ENCODE measurements at places on chromosomes 6 and 20.

GRCh38 chr20:46307999-46308257 is 370 bp downstream of the CDH22 start:
- no peak for DNase-seq

DNA sequence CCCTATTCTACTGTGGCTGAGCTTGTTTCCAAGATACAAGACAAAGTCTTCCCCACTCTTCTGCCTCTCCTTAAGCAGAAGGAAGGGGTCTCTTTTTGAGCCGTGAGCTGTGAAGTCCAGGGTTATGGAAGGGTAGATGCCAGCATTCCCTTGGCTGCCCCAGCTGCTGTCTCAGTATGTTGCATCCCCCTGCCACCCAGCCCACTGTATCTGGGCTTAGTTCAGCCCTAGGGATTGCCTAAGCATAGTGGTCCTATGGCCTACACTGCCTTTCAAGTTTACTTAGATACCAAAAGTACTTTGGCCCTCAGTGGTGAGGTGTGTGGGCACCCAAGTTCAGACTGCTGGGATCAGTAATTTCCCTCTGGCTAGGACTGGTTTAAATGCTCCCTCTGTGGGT is 421.9 kb upstream of the KHDRBS2 start:
- DNase-seq: no peak

DNA sequence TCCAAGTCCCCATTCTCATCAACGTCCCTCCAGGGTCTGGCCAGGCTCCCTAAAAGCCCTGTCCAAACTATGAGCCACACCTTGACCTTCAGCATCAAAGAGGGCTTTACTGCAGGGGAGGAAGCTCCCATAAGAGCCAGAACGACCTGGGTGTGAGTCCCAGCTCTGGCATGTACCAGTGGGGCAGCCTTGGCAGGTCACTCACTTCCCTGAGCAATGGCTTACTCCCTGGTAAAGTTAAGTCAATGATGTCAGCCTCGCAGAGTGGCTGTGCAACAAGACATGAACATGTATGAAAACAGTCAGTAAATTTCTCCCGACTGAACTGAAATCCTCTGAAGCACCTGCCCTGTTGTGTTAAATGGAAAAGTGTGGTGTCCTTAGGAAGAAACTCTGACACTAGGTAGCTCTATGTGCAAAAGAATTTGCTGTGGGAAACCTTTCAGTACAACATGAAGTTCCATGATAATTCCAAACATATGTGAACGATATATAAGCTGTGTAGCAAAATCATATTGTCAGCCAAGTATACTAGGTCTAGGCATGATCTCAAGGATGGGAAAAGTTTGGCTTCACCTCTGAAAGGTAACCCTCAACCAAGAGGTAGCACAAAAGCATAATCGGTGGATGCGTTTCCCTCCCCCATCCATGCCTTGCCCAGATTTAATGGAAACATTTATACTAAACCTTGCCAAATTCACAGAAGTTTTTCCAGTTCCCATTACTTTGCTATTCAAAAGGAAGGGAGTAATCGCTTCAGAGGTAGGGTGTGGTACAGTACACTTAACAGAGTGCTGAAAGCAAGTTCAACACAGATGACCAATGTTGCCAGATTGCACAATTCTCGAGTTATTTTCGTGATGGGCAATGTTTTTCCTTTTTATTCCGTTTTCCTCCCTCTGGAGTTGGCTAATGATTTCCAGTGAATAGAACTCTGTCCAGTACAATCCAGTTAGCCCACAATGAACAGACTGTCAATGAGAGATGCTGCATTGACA is 49.0 kb upstream of the RANBP9 start:
- no peak for DNase-seq

DNA sequence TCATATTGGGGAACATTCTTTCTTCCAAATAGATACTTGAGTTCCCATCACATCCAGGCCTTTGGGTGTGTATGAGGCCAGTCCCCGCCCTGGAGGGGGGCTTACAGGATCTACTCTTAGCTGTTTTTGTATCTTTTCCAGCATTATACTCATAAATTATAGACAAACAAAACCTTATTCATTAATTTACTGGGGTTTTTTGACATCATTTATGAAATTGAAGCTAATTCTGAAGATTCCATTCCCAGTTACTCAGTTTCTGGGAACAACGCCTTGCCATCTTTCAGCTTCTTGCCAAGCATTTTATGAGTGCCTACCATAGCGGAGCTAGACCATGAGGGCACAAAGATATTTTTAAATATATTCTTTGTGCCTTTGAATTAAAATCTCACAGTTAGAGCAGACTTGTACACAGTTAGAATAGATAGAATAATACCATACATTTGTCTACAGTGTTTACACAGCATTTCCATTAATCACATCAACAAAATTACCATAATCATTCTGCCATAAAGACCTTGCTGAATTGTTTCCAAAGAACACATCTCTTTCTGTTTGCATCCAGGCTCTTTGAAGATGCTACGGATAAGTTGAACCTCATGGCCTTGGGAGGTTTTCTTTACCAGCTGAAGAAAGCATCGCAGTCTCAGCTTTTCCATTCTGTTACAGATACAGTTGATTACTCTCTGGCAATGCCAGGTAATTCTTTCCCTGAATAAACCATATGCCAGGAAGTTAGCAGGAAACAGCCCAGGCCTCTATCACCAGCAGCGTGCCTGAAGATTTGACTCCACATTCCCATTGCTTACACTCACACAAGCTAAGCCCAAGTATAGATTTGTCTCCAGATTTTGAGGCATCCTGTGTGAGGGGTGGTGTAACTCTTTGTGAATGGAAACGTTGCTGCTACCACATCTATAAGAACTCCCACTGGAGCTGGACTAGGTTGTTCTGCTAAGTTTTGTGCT is 75.4 kb upstream of the PBOV1 start:
- DNase-seq: no peak

DNA sequence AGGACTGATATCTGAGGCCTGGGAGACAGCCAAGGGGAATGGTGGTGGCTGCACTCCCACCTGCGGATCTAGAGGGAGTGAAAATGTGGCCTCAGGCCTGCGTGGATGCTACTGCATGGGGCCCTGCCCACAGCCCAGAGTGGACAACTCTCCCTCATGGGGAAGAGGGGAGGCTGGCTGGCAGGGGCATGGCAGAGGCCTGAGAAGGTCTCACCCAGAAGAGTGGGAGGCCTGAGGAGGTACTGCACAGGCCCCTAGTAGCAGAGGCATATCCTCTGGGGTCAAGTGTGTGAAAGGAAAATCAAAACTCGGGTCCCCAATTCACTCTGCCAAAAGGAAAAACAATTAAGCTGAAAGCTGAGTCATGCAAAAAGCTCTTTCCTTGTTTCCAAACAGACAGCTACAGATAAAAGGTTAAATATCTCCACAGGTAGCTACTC is 158.2 kb downstream of the AKAP7 start:
- DNase-seq: no peak

DNA sequence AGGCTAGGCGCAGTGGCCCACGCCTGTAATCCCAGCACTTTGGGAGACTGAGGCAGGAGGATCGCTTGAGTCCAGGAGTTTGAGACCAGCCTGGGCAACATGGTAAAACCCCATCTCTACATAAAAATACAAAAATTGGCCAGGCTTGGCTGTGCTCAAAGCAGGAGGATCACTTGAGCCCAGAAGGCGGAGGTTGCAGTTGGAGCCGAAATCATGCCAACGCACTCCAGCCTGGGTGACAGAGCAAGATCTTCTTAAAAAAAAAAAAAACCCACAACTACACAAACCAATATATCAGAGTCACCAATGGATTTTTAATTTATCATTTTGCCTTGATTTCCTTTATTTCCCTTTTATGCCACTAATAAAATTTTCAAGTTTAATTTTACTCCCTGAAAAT is 9.3 kb downstream of the MAP3K5 start:
- no peak for DNase-seq

DNA sequence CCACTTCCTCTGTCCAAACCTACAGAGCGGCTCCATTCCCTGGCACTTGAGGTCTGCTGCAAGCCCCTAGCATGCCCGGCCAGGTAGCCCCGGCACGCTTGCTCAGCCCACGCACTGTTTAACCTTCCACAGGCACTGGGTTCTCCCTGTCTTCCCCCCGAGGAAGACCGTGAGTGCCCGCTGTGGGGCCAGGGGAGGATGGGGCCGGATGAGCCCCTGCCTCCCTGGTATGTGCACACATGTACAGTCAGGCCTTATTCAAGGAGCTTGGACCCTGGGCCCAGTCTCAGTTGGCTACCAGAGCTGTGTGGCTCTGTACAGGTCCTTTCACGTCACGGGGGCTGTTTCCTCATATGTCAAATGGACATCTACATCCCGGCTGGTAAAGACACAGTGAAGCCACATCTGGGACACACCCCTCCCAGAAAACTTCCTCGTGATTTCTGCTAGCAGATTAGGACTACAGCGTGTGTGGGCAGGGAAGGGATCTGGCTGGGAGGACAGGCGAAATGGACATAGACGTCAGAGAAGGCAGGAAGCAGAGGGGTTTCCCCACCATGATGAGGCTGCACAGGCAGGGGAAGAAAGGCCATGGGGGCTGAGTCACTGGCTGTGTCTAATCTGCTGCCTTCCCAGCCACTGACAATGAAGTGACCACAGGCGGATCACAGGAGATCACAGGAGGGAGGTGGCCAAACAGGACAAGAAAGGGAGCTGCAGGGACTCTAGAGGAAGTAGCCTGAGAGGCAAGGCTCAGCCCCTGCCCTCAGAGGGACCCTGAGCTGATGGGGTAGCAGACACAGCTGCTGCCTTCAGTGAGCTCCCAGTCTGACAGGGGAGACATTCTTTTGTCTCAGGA is 62.9 kb downstream of the MRPL14 start:
- peak; percentile 88 for DNase-seq

DNA sequence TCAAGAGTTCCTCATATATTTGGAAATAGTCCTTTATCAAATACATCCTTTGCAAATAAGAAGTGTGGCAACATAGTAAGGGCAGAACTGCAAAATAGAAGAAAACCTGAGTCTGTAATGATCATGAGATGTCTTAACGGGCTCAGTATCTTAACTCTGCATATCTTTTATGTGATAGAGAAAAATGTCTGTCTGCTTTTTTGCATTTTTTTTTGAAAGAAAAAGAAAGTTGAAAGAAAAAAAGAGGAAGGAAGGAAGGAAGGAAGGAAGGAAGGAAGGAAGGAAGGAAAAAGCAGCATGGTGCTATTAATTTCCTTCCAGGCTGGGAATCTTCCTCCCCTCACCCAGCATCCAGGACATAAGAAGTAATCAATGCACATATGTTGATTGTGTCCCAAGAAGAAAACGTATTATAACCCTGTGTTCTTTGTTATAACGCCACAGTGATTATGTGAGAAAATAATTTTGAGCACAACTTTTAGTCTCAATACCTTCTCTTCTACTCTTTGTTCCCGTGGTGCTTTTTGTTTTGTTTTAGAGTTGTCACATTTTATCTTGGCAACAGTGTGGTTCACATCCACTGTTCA is 58.7 kb upstream of the PCSK2 start:
- no peak for DNase-seq

DNA sequence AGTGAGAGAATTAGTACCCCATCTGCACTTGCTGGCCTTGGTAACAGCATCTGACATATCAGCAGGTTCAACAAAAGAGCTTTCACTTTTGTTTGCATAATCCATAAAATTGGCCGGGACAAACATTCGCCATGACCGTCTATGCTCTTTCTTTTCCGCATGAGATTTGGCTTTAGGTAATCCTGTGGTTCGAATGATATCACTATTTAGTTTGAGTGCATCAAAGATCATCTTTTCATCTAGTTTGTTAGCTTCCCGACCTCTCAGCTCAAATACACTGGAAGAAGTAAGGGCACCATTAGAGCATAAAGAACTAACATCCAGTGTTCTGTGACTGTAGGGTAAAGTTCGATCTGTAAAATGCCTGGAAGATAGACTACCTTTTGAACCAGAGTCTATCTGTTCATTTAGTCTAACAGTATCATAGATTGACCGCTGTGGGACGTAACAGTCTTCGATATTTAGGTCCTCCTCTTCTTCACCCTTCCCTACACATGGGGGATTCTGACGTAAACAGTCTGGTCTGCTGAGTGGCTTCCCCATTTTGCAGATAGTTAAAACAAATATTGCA is 101.6 kb downstream of the DST start:
- no peak for DNase-seq

- DNase-seq: peak; percentile 68
These were observed 44.2 kb downstream of the ZNF831 start for GRCh38 chr20:59207742-59208357.

- no peak for DNase-seq
These were observed 107.9 kb upstream of the MLIP start for GRCh38 chr6:54003316-54003715.

- DNase-seq: peak; percentile 57
These were observed 7.3 kb upstream of the LBP start for GRCh38 chr20:38338849-38339520.

GRCh38 chr20:1415667-1416468 is 23.0 kb upstream of the FKBP1A start:
- peak; percentile 72 for DNase-seq

DNA sequence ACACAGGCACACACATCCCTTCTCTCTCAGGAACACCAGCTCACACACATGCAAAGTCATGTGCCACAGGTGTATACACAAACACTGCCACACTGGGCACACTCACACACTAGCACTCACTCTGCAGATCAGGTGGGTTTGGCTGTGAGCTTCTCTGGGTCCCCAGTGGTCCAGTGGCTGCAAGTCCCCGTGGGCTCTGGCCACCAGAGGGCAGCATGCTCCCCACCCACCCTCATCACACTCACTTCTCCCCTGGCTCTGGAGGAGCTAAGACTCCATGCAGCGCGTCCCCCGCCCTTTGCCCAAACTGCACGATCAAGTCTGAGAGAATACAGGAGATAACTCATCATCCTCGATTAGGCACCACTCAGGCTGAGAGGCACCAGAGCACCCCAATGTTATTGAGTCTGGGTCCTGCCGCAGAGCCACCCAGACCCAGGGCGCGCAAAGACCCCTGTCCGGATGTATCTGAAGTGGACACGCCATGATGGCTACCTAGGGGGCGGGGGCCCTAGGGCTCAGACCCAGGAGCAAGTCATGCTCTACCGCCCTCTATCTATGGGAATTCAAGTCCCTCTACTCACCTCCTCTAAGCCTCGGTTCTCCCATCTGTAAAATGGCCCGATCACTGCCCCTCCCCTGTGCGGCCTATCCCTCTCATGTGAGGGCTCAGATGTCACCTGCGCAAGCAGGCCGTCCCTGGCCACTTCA is 90.5 kb downstream of the GRM4 start:
- peak; percentile 87 for DNase-seq

- no peak for DNase-seq
These were observed 405.6 kb downstream of the BTBD9 start for GRCh38 chr6:38234141-38234540.

DNA sequence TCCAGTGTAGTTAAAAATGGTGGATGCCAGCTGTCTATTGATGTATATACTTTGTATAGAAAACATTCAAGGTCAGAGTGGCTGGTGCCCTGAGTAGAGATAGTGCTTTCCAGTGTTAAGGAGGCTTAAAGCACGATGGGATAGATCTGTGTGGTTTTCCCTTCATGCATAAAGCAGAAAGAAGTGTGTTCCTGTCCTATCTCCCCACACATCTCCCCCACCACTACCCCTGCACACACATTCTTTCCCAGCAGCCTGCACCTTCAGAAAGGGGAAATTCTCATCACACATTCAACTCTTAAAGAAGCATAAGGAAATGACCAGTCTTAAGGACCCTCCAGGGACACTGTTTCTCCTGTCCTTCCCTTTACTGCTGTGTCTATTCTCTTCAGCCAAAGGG is 221.7 kb upstream of the TAB2 start:
- no peak for DNase-seq

Data from Calu3 (cell line).